T-cell (primary cell): ENCODE measurements at places on chromosomes 6 and 20. TPM values are rescaled to one million over a fixed set of nuclear protein-coding genes. Genes with fewer than 3 reads are reported as not detected.

Gene TOX2
- 2.1 TPM for total RNA-seq

GRCh38 chr20:8624046-8624445, 444.8 kb upstream of the PLCB4 start:
- no peak for DNase-seq
- H3K4me1 ChIP-seq, result no peaks in the 10 kb centered on the region
- H3K27ac ChIP-seq, result no peak overlapping the region
- no peaks in the 10 kb centered on the region for H3K27me3 ChIP-seq
- H3K36me3 ChIP-seq, result no peaks in the 10 kb centered on the region

Gene TCP11
- total RNA-seq, result not detected

DNA sequence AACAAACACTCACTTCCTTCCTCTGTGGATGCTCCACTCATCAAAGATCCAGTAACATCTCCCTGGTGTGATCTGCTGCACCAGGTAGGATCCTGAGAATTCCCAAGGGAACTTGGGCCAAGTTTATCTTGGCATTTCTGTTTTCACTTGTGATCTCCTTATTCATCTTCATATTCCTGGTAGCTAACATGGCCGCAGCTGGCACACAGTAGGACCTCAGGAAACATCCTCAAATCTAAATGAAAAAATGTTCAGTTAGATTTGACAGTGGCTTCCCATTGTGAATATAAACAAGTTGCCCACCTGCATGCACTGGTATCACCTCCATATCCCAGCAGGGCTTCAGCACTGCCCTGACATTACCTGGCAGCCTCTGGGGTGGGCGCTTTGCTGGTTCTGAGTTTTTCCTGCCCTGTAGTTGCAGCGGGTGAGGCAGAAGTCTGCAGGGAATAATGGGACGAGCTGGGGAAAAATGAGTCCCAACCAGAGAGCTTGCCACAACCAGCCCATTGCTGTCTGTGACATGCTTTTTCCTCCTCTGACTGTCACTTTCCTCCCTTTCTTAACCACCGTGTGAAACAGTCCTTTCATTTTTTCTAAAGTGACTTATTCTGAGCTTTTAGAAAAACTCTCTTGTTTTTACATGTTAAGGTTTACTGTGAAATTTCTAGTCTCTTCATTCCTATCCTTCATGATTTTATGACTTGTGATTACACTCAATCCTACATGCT, 9.4 kb upstream of the DSTN start:
- H3K4me1 ChIP-seq, result peaks cover 2% of the 10 kb centered on the region
- H3K27ac ChIP-seq, result no peak overlapping the region
- no peak overlapping the region for H3K4me3 ChIP-seq
- DNase-seq, result no peak

- no peak overlapping the region for H3K4me3 ChIP-seq
- DNase-seq, result no peak
- H3K27ac ChIP-seq, result no peak overlapping the region
- H3K36me3 ChIP-seq, result no peaks in the 10 kb centered on the region
Measured at GRCh38 chr6:13190376-13190775, 138.0 kb downstream of the TBC1D7 start.

Gene CEP43
- total RNA-seq, result 12.3 TPM

DNA sequence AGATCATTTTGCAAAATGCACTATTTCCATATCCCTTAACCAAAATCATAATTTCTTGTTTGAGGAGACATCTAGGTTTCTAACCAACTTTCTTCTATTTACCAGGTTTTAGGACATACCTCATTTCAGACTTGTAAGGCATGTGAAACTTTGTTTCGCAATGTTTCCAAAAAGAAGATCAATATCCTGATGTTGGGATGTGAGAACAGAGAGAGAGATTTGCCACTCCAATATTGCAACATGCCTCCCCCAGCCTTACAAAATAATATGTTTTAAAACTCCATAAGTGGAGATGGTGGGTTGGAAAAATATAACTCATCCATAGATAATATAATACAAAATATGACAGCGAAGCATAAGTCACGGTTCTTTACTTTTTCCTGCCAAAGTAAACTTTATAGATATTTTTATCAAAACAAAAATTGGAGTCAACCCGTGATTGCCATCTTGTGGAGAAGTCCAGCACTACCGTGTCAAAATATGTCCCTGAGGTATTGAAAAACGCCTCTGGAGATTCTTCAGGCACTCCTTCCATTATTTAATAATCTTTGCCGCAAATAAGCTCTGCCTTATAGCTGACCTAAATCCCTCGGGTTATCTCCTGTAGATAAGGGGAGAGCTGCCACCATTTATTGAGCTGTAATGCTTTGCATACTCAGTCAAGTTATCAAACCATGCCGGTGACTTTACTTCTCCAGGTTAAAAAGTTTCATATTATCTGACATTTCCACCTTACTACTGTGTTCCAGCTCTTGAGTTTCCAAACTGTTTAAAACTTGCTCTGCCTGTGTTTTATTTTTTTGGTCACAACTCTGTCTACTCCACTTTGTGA, 534.2 kb downstream of the HACE1 start:
- no peaks in the 10 kb centered on the region for H3K36me3 ChIP-seq
- no peaks in the 10 kb centered on the region for H3K27me3 ChIP-seq
- H3K4me3 ChIP-seq, result no peak overlapping the region
- DNase-seq, result no peak
- no peak overlapping the region for H3K27ac ChIP-seq
- no peaks in the 10 kb centered on the region for H3K4me1 ChIP-seq

- no peak for DNase-seq
- H3K4me3 ChIP-seq, result no peak overlapping the region
- no peak overlapping the region for H3K27ac ChIP-seq
- no peaks in the 10 kb centered on the region for H3K36me3 ChIP-seq
Measured at GRCh38 chr20:36125097-36125496, 29.4 kb upstream of the EPB41L1 start.

Gene OPRL1
- total RNA-seq, result 1.1 TPM

- no peak for DNase-seq
- peaks cover 61% of the 10 kb centered on the region for H3K36me3 ChIP-seq
- H3K4me3 ChIP-seq, result no peak overlapping the region
- H3K27ac ChIP-seq, result no peak overlapping the region
- no peaks in the 10 kb centered on the region for H3K27me3 ChIP-seq
- H3K4me1 ChIP-seq, result peaks cover 3% of the 10 kb centered on the region
Measured at GRCh38 chr6:2782356-2782708, 17.1 kb downstream of the WRNIP1 start.

- no peaks in the 10 kb centered on the region for H3K27me3 ChIP-seq
- H3K36me3 ChIP-seq, result no peaks in the 10 kb centered on the region
- DNase-seq, result no peak
- no peak overlapping the region for H3K4me3 ChIP-seq
- H3K4me1 ChIP-seq, result peaks cover 69% of the 10 kb centered on the region
- no peak overlapping the region for H3K27ac ChIP-seq
Measured at GRCh38 chr6:90158936-90159335, 137.7 kb downstream of the BACH2 start.

DNA sequence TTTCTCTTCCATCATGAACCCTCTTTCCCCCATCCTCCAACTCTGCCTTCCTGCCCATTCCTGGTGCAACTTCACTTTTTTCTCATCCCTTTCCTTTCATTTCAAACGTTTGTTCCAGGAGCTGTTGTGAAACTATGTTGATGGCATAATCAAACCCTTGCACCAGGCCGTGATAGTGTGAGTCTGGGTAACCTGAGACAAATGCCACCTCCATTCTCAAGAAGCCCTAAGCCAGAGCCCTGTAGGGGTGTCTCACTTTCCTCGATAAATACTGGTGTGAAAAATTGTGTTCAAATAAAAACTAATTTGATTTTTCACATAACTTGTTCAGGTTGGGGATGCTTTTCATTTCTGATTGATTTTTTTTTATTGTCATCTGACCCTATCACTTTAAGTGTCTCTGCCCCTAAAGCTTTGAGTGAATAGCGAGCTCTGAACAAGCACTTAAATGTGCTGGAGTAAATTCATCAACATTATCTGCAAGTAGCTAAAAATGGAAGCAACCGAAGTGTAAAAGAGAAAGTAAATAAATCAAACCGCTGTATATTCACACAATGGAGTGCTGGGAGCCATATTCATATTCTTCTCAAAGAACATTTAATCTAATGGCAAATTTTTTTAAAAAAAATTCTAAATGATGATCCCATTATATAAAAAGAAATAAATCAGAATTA, 303.1 kb upstream of the CDYL start:
- no peak for DNase-seq
- no peaks in the 10 kb centered on the region for H3K4me1 ChIP-seq
- no peaks in the 10 kb centered on the region for H3K36me3 ChIP-seq

DNA sequence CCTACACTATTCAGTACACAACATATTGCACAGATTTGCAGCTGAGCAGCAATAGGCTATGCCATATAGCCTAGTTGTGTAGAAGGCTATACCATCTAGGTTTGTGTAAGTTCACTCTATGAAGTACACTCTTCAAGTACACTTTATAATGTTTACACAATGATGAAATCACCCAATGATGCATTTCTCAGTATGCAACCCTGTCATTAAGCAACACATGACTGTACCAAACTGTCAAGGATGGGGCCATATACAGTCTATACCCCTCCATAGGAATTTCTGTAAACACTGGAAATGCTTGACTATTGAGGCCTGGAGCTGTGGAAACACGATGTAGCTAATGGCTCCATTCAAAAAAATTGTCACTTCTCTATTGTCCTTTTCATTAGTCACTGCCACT, 535.4 kb downstream of the EPM2A start:
- no peaks in the 10 kb centered on the region for H3K36me3 ChIP-seq
- no peaks in the 10 kb centered on the region for H3K4me1 ChIP-seq
- H3K27me3 ChIP-seq, result no peaks in the 10 kb centered on the region
- H3K4me3 ChIP-seq, result no peak overlapping the region

DNA sequence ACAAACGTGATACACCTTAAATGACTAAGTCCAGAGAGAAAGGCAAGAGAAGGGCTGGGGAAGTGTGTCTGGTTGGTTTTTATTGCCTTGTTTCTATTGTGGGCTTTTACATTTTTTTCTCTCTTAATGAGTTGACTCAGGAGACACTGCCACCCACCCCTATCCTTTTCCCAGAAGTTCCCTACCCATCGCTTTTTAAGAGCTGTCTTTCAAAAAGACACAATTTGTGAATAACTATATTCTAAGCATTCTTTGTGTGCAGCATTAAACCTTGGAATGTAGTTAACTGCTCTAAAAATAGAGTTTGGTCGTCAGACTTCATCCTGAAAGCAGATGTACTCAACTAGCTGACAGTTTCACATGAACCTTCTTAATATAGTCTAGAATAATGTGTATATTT, 174.9 kb downstream of the ISM1 start:
- no peak overlapping the region for H3K27ac ChIP-seq
- no peaks in the 10 kb centered on the region for H3K36me3 ChIP-seq
- DNase-seq, result no peak
- H3K4me1 ChIP-seq, result no peaks in the 10 kb centered on the region
- H3K27me3 ChIP-seq, result no peaks in the 10 kb centered on the region
- no peak overlapping the region for H3K4me3 ChIP-seq

- DNase-seq, result no peak
- no peaks in the 10 kb centered on the region for H3K36me3 ChIP-seq
- H3K4me3 ChIP-seq, result peak overlapping the region; percentile 86
- H3K4me1 ChIP-seq, result peaks cover 21% of the 10 kb centered on the region
Measured at GRCh38 chr6:13712599-13712898, 914 bp upstream of the RANBP9 start.

Gene DDO
- not detected for total RNA-seq

Gene ME1
- total RNA-seq, result 0.47 TPM

Gene ARMC12
- total RNA-seq, result 0.90 TPM

Gene ACSS2
- total RNA-seq, result 33.2 TPM

DNA sequence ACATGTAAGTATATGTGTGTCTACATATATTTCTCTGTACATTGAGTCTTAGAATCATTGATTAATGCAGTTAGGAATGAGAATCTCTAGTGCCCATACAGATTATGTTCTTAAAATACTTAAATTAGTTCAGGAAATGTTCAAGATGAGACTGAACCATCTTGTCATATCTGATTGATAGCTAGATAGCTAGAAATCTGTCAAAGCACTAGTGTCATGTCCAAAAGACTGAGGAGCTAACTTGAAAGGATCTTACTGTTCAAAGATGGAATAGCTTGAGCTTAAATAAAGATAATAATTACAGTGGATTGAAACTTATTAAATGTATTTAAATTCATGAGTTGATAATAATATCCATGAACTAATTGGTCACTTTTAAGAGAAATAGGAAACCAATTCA, 191.7 kb upstream of the TCF21 start:
- no peak for DNase-seq
- no peaks in the 10 kb centered on the region for H3K36me3 ChIP-seq
- no peaks in the 10 kb centered on the region for H3K4me1 ChIP-seq

Gene NFYA
- 36.2 TPM for total RNA-seq

Gene JPH2
- not detected for total RNA-seq

DNA sequence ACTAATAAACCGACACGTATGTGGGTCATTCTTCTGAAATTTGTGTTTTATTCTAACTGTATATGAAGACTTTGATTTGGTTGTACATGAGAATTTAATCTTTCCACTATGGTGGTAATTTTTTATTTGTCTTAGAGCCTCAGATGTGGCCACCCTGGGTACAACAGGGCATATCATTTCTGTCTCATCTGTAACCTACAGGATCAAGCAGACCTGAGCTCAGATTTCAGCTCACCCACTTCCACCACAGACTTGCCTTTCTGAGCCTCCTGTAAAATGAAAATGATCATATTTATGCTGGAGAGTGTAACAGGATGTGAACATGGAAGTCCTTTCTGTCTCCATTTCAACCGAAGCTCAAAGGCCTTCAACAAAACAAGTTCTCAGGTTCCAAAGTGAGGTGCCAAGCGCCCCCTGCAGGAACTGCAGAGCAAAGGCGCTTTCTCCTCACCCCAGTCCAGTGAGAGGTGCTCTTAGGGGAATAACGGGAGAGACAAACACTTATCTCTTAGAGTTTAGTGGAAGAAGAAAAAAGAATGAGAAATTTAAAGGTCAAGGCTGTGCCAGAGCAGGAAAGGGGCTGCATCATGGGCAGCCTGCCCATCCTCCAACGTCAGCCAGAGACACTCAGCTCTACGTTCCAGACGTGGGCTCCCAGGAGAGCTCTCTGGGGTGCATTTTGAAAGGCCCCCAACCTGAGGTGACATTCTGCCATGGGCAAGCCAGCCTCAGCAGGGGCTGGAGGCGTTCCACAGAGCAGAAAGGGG, 23.0 kb upstream of the CD24 start:
- H3K4me3 ChIP-seq, result no peak overlapping the region
- H3K27me3 ChIP-seq, result no peaks in the 10 kb centered on the region
- no peak overlapping the region for H3K27ac ChIP-seq
- no peaks in the 10 kb centered on the region for H3K36me3 ChIP-seq
